ENCODE measurements at places on chromosomes 13 and 19.

DNA sequence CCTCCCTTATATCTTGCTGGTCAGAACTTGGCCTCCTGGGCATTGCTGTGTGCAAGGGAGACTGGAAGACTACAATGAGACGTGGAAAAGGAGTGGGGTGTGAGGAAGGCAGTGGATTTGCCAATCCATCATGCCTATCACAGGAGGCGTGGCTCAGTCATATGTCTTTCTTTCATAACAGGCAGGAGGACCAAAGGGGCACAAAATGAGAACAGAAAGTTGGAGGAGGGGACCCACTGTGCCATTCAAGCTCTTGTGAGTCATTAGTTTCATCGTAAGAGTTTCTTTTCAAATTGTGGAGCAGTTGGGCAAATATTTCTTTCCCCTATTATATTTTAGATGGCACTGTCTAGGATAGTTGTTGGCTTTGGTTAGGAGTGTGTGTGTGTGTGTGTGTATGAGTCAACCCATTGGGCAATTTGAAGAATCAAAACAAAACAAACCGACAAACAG lies 471.5 kb downstream of the TSHZ3 start:
- DNase-seq, result no peak
- H3K4me1 ChIP-seq, result no peaks in the 10 kb centered on the region
- no peaks in the 10 kb centered on the region for H3K27me3 ChIP-seq
- no peak overlapping the region for H3K4me3 ChIP-seq

DNA sequence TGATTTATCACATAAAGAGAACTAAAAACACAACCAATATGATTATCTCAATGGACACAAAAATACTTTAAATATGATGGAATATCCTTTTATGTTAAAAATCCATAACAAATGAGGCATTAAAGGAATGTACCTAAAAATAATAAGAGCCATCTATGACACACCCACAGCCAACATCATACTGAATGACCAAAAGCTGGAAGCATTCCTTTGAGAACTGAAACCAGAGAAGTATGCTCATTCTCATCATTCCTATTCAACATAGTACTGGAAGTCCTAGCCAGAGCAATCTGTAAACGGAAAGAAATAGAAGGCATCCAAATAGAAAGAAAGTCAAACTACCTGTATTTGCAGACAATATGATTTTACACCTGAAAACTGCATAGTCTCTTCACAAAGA lies 671.0 kb downstream of the SLITRK1 start:
- H3K27ac ChIP-seq, result no peak overlapping the region
- H3K27me3 ChIP-seq, result no peaks in the 10 kb centered on the region
- no peaks in the 10 kb centered on the region for H3K4me1 ChIP-seq
- no peak overlapping the region for H3K4me3 ChIP-seq
- no peak for DNase-seq

- H3K36me3 ChIP-seq, result peaks cover 6% of the 10 kb centered on the region
- no peak for DNase-seq
- H3K4me1 ChIP-seq, result peaks cover 92% of the 10 kb centered on the region
- no peaks in the 10 kb centered on the region for H3K27me3 ChIP-seq
- H3K4me3 ChIP-seq, result no peak overlapping the region
Measured at GRCh38 chr13:75533861-75534260, 3.8 kb downstream of the COMMD6 start.

DNA sequence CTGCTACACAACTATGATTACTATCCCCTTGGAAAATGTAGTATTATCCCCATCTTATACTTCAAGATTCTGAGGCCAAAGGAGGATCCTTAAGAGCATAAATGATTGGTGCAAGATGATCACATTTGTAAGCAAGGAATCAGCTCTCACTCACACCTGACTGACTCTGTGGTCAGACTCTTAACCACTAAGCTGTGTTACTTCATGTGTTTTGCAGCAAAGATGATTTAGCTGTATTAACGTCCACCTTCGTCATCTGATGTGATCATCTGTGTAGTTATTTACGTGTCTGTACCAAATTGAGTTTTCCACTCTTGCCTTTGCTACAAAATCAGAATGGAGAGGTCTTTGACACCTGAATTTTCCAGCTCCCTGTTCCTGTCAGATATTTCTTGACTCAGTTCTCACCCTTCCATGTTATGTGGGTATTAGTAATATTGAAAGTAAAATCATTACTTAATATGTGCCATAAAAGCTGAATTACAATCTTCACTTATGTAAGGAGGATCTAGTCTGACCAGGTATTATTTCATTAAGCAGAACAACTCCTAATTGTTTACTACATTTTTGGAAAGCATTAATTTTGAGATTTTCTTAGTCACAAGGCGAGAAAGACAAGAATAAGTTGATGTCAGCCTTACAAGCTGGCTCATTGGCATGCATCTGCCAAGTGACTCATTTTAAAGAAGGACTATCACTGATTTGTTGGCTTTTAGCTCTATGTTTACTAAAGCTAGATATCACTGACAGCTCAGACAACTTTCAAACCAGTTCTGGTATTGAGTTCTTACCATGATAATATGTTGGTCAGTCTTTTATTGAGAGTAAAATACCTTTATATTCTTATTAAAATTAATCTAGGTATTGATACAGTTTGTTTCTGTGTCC lies 1279.8 kb upstream of the PCDH9 start:
- no peaks in the 10 kb centered on the region for H3K36me3 ChIP-seq
- H3K27ac ChIP-seq, result no peak overlapping the region
- H3K4me3 ChIP-seq, result no peak overlapping the region
- no peaks in the 10 kb centered on the region for H3K27me3 ChIP-seq
- DNase-seq, result no peak

- H3K36me3 ChIP-seq, result peaks cover 61% of the 10 kb centered on the region
- no peak overlapping the region for H3K4me3 ChIP-seq
- H3K27ac ChIP-seq, result no peak overlapping the region
- no peak for DNase-seq
Measured at GRCh38 chr13:99344610-99345208, 37.5 kb upstream of the GPR183 start.
